GM12891 (cell line): ENCODE measurements at places on chromosomes 6 and 20.

DNA sequence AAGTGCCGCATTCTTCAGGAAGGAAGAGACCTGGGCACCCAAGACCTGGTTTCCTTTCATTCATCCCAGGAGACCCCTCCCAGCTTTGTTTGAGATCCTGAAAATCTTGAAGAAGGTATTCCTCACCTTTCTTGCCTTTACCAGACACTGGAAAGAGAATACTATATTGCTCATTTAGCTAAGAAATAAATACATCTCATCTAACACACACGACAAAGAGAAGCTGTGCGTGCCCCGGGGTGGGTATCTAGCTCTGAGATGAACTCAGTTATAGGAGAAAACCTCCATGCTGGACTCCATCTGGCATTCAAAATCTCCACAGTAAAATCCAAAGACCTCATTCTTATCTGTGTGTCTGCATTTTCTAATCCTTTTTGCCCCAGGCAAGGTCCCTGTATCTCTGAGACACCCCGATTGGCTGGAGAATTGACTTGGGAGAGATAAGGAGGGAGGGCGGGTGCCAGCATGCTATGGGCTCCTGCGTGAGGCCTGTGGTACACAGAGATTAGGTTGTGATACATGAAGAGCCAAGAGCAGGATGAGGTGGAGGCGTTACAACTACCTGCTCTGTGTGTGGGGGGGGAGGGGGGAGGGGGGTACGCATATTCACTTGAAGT, 4.8 kb downstream of the MUC21 start:
- no peak for DNase-seq

DNA sequence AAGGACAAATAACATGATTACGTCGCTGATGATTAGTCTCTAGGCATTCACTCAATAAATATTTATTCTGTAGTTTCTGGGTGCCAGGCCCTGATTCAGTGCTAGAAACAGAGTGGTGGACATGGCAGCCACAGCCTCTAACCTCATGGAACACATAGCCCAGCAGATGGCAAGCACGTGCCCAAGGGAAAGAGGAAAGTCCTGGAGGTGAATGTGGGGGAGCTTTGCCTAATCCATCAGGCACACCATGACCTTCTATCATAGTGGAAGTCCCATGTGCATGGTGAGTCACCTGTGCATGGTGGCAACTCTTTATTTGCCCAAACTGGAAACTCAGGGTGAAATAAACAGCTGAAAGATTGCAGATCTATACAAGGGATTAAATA, 143.0 kb upstream of the TNFAIP3 start:
- no peak for DNase-seq

GRCh38 chr6:13831615-13832014, 17.3 kb upstream of the MCUR1 start:
- DNase-seq: no peak

GRCh38 chr20:37905671-37906613, 3.0 kb downstream of the VSTM2L start:
- no peak for DNase-seq

- DNase-seq: no peak
Measured at GRCh38 chr20:7624886-7625285, 315.4 kb downstream of the HAO1 start.

DNA sequence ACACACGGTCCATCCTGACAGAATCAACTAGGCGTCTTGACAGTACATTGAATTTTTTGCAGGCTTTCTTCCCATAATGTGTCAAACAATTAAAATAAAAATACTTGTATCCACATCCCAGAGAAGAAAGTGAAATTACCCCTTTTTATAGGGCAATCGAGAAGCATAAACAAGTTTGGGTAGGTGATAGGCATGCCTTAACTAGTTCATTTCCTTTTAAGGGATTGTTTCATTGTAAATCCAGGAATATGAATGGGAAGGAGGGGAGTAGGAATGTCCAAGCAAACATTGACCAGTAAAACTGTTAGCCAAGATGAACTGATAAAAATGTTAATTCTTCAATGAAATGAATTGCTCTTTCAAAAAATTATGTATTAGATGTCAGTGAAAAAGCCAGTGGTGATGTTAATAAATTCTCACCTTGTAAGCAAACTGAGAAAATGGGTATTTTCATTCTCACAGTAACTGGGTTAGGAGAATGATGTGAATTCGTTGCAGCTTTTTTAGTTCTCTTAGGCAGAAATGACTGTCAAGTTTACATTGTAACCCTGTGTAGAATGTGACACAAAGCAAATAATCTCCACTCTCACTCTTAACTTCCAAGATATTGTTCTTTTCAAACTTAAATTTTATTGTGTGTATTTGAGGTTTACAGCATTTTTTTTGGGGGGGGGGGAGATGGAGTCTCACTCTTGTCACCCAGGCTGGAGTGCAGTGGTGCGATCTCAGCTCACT, 31.6 kb downstream of the SASH1 start:
- no peak for DNase-seq

GRCh38 chr6:158064725-158065251, 83.1 kb downstream of the SYNJ2 start:
- no peak for DNase-seq

DNA sequence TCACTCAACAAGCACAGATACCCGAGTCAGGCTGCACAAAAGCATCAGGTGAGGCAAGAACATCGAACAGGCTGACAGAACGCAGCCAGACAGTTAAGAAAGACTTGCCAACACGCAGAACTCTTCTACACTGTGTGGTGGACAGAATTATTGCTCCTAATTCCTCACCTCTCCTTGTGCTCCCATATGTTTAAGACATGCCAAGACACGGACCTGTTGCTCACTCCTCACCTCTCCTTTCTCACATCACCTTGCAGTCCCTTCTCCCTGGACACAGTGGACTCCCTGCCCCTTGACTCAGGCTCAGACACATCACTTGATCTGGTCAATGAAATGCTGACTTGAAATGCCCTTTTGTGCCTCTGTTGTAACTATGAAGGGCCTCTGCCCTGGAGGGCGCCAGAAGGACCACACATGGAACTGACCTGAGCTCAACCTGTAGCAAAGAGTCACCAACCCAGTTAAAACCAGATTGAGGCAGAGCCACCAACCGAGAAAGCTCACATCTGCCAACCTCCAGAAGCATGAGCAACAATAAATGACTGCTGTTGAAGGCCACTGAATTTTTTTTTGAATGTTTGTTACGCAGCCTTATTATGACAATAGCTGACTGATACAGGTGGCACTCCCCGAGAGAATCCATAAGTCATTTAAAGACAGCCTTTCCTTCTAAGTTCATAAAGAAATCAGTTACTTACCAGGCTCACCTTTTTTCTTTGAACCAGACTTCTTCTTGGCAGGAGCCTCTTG, 24.0 kb downstream of the RRBP1 start:
- no peak for DNase-seq

DNA sequence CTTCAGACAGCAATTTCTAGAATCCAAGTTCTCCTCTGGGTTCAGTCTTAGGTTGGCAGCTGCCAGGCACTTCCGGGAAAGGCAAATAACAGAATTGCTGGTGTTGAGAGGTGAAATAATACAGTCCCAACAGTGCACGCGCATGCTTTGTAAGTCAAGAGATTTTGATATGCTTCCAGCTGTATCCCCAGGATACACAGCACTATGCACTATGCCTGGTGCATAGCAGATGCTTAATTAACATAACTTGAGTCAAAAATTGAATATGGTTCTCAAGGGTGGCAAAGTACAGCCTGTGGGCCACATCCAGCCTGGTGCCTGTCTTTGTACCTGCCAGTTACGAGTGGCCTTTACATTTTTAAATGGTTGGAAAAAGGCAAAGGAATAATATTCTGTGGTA, 18.9 kb upstream of the PMEPA1 start:
- DNase-seq: no peak

DNA sequence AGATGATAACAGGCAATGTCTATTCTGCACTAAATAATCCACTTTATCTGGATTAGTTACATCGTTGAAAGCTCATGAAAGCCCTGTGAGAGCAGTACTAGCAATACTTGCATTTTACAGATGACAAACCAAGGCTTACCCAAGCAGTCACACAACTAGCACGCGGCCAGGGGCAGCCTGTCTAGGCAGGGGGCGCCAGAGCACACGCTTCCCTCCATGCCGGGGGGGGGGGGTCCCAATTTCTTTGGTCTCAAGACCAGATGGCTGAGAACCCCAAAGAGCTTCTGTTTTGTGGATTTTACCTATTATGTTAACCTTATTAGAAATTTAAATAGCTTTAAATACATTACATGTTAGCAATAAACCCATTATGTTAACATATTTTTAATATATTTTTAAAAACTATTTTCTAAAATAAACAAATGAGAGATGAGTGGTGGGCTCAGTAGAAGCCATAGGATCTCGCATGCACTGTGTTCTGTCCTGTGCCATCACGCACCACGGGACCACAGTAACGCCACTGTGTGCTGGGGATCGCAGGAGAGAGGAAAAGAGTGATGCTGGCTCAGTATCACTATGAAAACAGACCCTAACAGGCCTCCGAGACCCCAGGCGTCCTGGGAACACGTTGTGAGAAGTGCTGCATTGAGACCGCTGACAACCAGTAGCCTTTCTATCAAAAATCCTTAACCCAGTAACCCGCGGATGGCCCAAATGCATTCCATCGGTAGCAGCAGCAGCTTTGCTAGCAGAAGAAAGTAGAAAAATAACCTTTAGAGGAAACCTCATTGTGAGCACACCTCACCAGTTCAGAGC, 5.3 kb upstream of the PRR18 start:
- peak; percentile 56 for DNase-seq

DNA sequence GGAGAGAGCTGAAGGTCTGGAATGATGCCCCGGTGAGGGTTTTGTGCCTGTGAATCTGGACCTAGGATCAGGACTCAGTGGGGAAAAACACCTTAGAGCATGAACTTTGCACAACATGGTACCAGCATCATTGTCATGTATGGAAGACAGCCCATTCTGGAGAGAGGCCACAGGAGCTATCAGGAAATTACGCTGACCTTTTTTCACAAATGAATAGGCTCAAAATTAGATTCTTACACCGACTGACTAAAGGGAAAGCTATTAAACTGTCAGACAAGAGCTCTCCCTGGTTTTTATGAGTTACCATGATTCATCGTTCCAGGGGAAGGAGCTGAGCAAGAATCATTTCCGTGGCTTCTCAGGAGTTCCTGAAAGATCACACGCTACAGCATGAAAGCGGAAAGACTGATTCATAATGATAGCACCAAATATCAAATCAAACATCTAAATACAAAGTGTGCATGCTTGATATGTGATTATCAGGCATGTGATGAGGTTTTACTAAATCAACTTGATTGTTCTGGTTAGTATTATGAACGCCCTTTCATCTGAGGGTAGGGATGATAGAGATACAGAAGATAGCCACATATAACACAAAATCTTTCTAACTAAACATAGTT, 224.9 kb upstream of the SMLR1 start:
- no peak for DNase-seq

- no peak for DNase-seq
Measured at GRCh38 chr6:118589649-118590365, 41.7 kb downstream of the PLN start.

GRCh38 chr6:34229877-34230276, 6.8 kb upstream of the HMGA1 start:
- no peak for DNase-seq

DNA sequence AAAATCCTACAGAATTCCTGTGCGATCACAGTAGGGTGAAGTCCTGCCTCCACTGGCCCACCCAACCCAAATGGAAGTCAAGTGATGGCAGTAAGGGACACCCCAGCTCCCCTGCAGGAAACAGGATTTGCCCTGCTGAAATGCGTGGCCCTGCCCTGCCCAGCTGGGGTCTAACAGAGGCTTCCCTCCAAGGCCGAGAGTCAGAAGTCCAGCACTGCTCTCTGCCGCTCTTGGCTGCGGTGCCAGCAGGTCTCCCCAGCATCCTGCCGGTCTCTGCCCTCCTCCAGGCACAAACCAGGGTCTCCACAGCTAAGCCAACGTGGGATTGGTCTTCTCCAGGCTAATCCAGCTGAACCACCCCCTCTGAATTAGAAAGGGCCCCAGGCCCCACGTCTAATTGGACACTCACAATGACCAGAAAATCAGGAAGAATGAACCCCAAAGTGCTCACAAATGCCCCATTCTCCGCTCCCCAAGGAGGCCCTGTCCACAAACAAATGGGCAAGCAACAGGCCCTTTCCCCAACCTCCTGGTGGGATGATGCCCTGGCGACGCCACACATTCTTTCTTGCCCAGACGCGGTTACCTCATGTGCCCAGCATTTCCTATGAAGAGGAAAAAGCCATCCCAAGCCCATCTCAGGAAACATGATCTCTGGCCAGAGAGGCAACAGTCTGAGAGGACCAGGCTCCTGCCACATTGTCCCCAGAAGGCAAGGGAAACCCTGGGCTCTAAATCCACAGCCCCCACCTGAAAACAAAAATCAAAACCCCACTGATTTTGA, 117.2 kb downstream of the BANF2 start:
- DNase-seq: no peak

- DNase-seq: no peak
Measured at GRCh38 chr20:4555188-4555890, 166.4 kb upstream of the PRND start.

- no peak for DNase-seq
Measured at GRCh38 chr20:63117661-63118302, 98.1 kb downstream of the YTHDF1 start.

GRCh38 chr6:94733066-94733465, 844.3 kb upstream of the MANEA start:
- no peak for DNase-seq

DNA sequence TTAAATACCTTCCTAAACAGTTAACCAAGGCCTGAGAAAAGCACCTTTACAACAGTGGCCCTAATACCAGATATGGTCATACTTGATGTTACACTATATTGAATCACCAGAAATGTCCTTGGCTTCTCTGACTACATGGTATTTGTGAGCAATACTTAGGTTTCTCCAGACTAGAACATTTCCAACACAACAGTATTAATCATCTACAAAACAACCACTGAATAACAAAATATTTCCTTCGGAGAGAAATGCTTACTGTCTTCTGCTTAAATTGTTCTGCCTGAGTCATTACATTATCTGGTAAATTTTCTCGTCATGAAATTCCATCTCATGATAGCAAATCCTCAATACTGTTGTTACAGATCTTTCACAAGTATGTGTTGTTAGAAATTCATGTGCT, 252.9 kb upstream of the RUNX2 start:
- no peak for DNase-seq

- no peak for DNase-seq
Measured at GRCh38 chr6:155409391-155409790, 46.2 kb downstream of the NOX3 start.

- DNase-seq: no peak
Measured at GRCh38 chr20:55079917-55080316, 604.5 kb downstream of the DOK5 start.

DNA sequence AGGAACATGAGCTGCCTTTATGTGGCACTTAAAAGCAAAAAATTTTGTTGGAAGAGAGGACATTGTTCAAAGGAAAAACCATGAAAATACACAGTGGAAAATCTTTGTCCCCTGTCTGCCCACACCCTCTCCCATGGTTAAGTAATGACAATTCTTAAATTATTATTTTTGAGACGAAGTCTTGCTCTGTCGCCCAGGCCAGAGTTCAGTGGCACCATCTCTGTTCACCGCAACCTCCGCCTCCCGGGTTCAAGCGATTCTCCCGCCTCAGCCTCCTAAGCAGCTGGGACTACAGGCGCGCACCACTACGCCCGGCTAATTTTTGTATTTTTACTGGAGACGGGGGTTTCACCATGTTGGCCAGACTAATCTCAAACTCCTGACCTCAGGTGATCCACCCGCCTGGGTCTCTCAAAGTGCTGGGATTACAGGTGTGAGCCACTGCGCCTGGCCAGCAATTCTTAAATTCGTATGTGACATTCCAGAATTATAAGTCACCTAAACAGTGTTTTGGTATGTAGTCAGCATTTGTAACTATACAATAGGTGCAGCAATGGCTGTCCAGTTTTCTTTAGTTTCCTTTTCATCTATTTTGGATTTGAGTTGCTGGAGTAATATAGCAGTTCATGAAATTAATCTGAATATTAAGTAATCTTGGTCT, 636 bp upstream of the SSR1 start:
- no peak for DNase-seq
